Stimulated activated CD4-positive, alpha-beta T cell treated with anti-CD3 and anti-CD28 coated beads, Interleukin-12 subunit alpha, Interleukin-12 subunit beta, amount 100 ng/mL, for 48 hours (primary cell): ENCODE measurements at places on chromosomes 2 and 18.

DNA sequence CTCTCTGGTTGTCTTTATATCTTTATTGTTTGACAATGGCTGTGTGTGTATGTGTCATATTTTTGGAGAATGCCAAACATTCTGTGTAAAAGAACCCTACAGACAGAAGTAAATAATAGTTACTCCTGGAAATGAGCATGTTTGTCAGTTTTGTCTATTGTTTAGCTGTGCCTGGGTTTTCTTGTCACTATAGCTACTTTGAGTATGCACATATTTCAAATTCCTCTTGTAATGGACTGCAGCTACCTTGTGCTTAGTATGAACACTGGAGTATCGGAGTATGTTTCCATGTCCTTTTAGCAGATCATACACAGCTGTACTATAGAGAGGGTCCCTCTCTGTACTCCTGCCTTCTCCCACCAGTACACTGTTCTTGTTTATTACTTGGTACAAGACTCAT lies 58.0 kb upstream of the DOCK10 start:
- DNase-seq, result no peak

GRCh38 chr2:46329803-46330775 lies 32.9 kb downstream of the EPAS1 start:
- no peak for DNase-seq

DNA sequence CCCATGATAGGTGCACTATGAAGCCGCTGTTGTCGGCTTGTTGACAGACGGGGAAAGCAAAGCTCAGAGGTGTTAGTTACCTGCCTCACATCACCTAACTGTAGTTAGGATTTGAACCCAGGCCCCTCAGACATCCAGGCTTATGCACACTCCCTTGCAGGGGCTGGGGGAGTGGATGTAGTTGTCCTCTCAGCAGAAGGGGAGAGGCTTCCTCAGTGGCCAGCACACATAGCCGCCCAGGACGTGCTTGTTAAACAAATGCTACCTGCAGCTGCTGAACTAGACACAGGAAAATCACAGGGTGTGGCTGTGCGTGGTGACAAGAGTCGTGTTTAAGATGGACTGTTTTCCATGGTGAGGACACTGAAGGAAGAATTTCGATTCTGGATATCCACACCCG lies 39.2 kb downstream of the GREB1 start:
- no peak for DNase-seq

DNA sequence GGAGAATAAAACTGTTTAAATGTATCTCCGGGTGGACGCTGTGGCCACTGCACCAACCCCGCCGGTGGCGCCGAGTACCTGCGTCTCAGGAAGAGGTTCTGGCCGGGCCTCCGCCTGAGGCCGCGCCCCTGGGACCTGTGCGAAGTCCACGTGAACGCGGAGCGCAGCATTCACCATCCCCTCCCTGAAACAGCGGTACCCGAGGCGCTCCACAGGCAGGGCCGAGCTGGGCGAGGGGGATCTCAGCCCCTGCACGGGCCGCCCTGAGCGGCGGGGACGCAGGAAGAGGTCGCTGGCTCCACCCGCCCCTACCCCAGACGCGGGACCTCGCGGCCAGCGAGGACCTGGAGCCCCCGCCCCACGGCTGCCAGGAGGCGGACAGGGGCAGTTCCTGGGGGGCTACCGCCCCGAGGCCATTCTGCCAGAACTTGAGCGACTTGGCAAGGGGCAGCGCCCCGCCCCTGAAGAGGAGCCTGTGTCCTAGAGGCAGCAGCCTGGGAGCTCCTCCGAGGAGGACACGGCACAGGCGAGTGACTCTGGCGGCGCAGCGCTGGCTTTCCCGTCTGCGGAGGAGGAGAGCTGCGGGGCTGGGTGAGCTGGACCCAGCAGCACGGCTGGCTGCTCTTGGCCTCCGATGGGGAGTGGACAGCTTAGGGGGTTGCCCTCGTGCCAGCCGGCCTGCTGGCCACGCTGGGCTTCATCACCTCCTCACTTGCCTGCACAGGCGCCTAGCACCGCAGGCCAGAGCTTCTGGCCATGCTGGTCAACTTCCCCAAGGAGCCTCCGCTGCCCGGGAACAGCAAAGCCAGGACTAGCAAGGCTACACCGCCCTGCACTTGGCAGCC lies 9.7 kb upstream of the TEKT4 start:
- DNase-seq, result no peak

DNA sequence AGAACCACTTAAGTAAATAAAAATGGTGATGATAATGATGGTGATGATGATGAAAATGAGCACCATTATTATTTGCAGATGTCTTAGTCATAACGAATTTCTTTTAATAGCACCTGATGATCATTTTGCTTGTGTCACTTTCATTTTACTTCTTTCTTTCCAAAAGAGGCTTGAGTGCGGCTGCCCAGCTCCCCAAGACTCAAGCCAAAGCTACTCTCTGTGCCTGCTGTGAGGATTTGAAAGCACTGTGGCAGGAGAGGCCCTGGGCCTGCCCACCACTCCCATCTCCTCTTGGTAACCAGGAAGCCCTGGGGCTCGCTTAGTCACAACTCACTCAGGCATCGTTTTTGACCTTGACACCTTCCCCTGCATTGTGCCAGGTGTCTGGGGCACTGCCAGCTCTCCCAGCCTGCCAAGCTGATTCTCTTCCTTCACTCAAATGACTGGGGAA lies 41.2 kb downstream of the RPL37A start:
- DNase-seq, result no peak

DNA sequence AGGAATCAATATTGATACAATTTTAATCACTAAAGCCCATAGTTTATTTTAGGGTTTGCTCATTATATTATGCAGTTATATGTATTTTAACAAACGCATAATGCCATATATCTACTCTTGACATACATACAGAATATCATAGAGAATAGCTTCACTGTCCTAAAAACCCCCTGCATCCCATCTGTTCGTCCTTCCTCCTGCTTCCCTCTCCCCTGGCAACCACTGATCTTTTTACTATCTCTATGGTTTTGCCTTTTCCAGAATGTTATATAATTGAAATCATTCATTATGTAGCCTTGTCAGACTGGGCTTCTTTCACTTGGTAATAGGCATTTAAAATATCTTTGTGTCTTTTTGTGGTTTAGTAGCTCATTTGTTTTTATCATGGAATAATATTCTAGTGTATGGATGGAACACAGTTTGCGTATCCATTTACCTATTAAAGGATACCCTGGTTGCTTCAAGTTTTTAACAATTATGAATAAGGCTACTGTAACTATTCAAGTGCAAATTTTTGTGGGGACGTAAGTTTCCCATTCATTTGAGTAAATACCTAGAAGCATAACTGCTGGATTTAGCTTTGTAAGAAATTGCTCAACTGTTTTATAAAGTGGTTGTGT lies 801.6 kb upstream of the GCFC2 start:
- DNase-seq, result no peak

GRCh38 chr2:53268086-53268485 lies 499.5 kb upstream of the CHAC2 start:
- DNase-seq, result no peak

- peak; percentile 86 for DNase-seq
These were observed at the start of gene ACYP2 for GRCh38 chr2:54115284-54116137. ACYP2 (plus strand) TSS chr2:54115615.
